HS-27A (cell line): ENCODE measurements at places on chromosomes 7 and 10.

GRCh38 chr10:131662851-131663250 is 238.0 kb upstream of the PPP2R2D start:
- DNase-seq = no peak

DNA sequence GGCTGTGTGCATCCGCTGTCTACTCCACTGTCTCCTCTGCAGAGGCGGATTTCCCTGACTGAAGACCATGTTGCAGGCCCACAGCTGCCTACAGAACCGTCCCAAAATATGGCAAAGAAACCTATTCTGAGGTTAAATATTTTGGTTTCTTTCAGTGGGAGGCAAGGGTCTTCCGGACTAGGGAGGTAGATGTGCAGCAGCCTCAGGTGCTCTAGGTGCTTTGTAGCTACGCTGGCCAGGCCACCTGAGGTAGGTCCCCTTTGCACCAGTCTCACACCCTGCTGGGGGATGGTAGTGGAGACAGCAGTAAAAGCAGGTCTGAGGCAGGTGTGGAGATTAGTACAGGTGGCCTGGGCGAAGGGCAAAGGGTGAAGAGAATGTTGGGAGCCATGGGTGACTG is 8.2 kb upstream of the PILRB start:
- DNase-seq = no peak

DNA sequence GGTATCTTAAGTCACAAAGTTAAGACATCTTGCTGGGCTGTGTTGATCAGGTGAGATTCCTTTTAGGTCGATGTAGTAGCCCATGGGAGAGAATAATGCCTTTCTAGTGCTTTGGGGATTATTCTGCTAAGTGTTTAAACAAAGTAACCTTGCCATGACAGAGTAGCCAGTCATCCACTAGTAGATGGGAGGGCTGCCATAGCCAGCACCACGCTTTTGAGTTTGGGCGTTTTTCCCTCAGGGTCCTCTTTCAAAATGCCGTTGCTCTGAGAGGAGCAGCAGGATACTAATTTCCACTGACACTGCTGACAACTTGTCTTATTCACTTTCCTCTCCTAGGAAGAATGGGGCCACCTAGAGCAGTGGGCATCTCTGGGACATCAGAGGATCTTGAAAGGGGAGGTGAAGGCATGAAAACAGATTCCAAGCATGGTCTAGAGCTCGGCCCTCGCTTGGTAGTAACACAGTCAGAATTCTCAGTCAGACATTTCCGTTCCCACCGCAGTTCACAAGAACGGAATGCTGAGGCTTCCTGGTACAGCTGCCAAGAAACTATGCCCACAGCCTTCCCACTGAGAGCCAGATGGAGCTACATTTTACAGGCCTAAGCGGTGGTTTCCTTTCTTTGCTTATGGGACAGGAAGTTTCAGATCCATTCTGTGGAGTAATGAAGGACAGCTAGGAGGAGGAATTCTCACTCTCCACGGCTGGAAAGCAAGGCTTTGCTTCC is 15.3 kb upstream of the RSU1 start:
- DNase-seq = peak; percentile 35

- no peak for DNase-seq
Measured at GRCh38 chr7:157859915-157860314, 523.1 kb downstream of the DNAJB6 start.

- no peak for DNase-seq
Measured at GRCh38 chr10:3068201-3068967, 1.0 kb downstream of the PFKP start.

DNA sequence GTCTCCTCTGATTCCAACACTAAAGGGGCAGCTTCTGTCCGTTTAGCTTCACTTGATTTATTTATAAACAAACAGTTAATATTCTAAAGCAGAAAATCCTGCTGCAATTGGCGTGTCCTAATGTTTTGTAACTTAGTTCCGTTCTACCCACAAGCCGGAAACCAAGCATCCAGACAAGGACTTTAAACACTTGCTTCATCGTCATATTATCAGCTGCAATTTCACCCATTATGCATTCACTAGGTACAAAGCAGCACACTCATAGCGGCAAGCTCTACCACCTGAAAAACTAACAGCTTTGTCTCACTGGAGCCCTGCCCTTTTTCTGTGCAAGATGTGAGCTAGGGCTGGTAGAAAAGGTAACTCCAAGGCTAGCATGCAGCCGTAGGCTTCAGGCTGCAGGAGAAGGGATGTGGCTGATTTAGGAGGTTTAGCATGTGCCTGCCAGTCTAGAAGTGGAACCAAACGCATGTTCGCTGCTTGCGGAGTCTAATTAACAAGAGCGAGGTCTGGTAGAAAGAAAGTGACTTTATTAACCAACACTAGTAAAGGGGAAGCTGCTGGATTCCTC is 43.7 kb upstream of the BPGM start:
- no peak for DNase-seq
